Hippocampal formation (tissue), 2 donors: ENCODE measurements at places on chromosomes 11 and 22.

- no peak for DNase-seq
Measured at GRCh38 chr22:31118046-31118820, 4.5 kb upstream of the INPP5J start.

- DNase-seq, result no peak
Measured at GRCh38 chr11:117523680-117524079, 196.0 kb downstream of the CEP164 start.

GRCh38 chr22:44482776-44483175, 15.3 kb downstream of the RTL6 start:
- DNase-seq, result no peak

DNA sequence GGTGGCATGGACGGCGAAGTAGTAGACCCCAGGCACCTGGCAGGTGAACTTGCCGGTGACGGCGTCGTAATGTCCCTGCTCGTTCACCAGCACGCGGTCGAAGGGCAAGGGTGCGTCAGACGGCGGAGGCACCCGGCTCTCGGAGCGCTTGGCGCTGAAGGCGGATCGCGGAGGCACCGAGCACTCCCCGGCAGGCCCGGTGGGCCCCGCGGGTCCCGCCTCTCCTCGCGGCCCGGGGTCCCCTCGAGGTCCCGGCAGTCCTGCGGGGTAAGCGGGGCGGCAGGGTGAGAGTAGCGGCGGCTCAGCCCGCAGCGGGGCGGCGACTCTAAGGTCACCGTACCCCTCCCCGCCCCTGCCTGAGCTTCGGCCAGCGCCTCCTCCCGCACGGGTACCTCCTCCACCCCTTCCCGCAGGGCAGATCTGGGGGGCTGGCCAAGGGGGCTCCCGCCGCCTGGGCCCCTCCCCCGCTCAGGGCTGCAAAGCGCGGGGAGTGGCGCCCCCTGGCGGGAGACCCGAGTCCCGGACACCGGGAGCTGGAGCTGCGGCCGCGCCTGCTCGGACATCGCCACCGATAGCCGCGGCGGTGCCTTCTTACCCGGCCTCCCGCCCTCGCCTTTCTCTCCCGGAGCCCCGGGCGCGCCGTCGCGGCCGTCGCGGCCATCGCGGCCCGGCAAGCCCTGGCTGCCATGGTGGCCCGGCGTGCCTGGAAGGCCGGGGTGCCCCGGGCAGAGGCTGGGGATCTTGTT, 921 bp downstream of the C1QTNF5 start:
- DNase-seq, result no peak

GRCh38 chr22:41380993-41381328, 781 bp upstream of the TEF start:
- DNase-seq, result no peak

DNA sequence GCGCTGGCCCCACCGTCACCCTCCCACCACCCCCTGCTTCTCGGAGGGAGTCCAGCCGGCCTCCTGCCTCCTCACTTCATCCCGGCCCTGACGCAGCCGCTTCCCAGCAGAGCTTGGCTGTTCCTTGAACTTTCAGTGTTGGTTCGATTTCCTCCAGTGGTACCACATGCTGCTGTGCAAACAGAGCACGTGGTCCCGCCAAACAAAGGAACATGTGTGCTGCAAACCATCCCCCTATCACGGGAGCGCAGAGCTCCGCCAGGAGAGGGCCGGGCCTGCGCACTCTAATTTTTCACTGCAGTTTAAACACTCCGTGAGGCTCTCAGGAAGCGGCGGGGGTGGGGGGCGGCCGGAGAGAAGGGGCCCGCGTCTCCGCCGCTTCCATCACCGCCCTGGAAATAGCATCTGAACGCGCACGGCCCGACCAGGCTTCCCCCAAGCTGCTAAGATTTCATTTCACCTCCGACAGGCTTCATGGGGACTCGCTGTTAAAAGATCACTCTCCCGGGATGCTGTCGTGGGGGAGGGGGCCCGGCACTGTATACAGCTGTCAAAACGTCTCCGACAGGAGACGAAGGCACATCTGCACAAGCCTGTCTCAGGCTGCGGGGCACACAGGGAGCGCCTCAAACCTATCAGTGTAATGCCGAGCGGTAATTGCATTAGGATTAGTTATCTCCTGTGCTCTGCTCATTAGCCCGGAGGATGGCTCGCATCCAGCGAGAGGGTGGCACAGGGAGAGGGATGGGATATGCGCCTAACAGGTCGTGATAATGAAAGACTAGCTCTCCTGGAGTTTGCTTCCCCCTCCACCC, 269.9 kb upstream of the SORL1-AS1 start:
- DNase-seq, result peak; percentile 95

- no peak for DNase-seq
Measured at GRCh38 chr11:114102993-114103896, 43.7 kb downstream of the ZBTB16 start.

- DNase-seq, result no peak
Measured at GRCh38 chr22:27554106-27554811, 247.3 kb downstream of the MN1 start.

DNA sequence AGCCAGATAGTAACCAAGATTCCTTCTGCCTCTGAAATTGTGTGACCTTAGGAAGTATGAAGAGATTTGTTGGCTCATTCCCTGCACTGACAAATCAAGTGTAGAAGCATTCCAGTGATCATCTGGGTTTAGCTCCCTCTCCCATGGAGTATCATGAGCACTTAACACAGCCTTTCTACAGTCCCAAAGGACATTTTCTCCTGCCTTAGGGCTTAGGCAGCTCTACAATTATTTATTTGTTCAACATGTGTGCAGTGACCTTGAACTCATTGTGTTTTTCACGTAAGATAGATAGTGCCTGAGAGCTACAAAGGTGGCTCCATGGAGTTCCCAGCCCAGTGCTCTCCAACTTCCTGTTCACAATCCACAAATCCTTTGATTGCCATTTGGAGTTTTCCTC, 94.8 kb upstream of the FAT3 start:
- DNase-seq, result no peak

DNA sequence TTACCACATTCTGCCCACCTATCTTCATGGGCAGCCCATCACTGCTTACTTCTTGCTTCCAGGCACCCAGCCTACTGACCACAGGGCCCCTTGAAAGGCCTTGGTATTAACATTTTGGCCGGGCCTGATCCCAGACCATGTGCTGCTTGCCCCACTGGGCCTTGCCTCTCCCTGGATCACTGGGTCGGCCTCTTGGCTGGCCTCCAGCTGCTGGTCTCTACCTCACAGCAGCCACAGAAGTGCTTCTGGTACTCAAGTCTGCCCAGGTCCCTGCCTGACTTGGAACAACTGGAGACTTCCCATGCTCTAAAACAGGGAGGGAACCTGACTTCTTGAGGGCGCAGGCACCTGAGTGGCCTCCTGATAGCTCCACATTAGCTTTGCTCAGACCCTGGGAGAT, 63.6 kb downstream of the THAP12 start:
- no peak for DNase-seq

- DNase-seq, result no peak
Measured at GRCh38 chr11:61533401-61533800, 24.9 kb downstream of the LRRC10B start.

DNA sequence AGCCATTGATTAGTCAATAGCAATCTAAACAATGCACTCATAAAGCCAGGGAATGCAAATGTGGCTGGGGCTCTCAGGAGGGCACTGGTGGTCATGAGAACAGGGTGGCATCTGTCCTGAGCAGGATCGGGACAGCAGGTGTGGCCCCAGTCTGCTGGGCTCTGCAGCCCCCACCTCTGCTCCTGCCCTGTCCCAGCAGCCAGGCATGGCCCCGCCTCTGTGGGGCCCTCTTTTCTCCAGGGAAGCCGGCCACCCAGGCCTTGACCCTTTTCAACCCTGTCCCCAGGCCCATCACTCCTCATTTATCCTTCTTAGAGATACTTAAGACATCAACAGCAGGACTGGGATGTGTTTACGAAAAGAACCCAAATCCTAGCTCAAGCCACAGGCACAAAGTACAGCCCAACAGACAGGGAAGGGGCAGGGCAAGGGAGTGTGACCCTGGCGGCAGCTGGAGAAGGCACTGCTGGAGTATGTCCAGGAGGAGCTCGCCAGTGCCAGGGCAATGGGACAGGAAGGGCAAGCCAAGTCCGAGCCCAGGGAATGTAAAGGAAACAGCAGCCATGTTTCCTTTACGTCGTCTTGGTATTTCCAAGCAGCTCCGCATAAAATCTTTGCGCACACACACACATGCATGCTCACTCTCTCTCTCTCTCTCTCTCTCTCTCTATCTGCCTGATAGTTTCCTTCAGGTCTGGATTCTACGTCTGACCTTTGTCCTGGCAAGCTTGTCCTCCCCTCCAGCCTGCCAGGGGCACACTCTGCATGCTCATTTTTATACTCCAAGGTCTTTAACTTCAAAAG, 59.9 kb downstream of the DGCR2 start:
- no peak for DNase-seq

- peak; percentile 73 for DNase-seq
Measured at GRCh38 chr11:117809236-117810055, 12.4 kb upstream of the DSCAML1 start.

DNA sequence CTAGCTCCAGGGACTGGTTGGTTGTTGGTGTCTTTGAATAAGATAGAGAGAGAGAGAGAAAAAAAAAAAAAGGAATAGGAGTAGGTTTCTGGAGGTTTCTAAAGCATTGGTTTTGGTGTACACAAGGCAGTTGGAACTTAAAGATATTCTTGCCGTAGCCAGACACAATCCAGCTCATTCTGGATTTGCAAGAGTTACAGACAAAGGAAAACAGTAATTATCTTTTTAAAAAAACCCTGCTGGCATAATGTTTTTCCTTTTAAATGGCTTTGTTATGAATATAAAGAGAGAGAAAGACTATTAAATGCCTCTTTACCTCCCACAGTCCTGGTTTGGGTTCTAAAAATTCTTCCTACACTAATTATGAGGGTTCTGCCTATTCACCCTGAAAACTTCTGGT, 120.4 kb upstream of the RAG2 start:
- DNase-seq, result no peak

DNA sequence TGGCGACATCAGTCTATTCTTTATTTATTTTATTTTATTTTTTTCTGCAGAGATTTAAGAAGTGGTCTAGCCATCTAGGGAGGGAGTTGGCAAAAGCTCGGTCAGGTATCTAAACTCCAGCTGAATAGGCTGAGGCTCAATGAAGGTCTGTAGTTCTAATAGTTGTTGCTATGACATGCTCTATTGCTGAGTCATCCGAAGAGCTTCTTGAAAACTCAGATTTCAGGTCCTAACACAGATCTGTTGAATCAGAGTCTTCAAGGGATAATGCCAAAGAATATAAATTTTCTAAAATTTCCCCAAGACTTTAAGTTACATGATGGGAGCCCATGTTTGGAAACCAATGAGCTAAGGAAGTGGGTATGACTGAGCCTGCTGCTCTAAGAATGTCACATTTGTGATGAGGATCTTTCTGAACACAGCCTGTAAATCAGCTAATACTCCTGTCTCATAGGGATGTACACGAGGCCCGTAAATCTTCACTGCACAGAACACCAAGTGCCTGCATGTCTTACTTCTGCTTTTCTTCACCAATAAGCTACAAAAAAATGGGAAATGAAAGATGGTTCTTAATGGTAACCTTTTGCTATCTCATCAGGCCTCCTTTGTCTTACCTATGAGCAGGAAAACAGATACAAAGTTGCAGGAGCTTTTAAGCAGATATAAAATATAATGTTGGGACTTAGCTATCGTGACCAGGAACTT, 901.4 kb upstream of the API5 start:
- DNase-seq, result no peak

DNA sequence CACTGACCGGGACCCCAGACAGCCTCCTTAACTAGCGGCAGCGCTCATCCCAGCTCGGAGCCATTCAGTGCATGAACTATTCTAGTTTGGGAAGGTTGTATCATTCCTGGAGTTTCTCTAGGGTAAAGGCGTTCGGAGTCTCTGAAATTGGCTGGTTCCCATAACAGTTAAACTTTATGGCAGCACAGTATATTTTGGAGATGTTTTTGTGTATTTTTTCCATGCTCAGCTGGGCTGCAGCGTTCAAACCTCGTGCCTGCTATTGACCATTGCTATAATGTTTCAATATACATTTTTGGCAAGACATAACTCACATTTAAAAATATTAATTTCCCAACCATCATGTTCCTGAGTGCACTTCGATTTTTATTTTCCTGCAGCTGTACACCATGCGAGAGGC, 169.7 kb downstream of the ST3GAL4 start:
- DNase-seq, result no peak

- peak; percentile 34 for DNase-seq
Measured at GRCh38 chr11:12092714-12093113, 17.7 kb upstream of the MICAL2 start.

DNA sequence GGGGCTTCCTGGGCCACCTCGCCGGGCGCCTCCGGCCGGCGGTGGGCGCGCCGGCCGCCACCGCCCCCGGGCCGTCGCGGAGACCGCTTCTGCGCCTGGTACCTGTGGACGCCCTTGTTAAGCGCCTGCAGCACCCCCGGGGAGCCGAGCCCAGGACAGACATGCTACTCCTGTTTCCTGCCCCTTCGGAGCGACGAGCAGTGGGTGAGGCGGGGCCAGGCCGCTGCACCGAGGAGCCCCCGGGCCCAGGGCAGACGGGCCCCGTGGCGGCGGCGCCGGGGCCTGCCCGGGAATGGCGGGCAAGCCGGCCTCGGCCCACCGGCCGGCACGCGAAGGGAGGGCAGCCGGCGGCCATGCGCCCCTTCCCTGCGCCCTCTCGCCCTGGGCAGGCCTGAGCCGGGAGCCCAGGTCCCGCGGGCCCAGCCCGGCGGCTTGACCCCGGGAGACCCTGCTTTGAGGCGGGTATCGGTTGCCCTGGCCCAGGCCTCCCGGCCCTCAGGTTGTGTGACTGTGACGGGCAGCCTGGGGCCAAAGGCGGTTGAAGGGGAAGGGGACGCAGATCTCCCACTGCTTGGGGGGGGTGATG, 789 bp upstream of the KDM2A start:
- peak; percentile 44 for DNase-seq

GRCh38 chr11:34431979-34432378, 6.8 kb upstream of the CAT start:
- no peak for DNase-seq

DNA sequence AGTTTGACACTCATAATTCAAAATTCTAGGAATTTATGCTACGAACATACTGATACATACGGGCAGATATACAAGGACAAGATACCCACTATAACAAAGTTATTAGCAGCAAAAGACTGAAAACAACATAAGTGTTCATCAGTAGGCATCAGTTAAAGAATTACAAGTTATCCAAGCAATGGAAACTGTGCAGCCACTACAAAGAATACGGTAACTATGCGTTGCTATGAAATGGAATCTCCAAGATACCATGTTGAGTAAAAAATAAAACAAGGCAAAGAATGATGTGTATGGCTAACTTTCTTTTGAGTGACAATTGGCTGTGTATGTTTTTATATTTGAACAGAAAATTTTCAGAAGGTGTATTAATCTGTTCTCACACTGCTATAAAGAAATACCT, 151.7 kb downstream of the ADAMTS15 start:
- DNase-seq, result no peak

GRCh38 chr22:28143241-28143865, 224.3 kb upstream of the PITPNB start:
- no peak for DNase-seq

- DNase-seq, result no peak
Measured at GRCh38 chr11:122186439-122187080, 70.5 kb upstream of the BLID start.

- peak; percentile 85 for DNase-seq
Measured at GRCh38 chr11:34632105-34632791, 11.4 kb downstream of the EHF start.

- no peak for DNase-seq
Measured at GRCh38 chr11:12287374-12288211, 89.8 kb upstream of the PARVA start.
